ENCODE measurements at places on chromosomes 3 and 15.

DNA sequence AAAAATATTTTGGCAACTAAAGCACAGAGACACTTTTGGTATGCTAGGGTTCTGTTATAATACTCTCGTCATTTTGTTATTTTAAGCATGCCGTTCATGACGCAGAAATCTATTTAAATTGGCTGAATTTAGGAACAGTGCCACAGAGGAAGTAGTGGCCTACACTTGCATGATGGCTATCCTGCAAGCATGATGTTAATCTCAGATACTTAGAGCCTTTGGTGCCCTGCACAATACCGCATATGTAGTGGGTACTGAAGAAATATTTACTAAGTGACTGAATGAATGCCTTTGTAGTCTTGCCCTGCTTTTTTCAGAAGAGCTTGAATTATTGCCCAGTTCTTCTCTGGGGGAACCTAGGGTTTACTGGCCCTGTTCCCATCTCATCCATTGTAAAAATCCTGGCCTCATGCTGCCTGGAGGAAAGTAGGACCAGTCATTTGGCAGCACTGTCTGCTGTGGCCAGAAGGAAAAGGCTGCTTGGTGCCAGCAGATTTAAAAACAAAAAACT lies 79.0 kb downstream of the SERPINI1 start:
- DNase-seq: no peak

- no peak for DNase-seq
These were observed 20.8 kb upstream of the CNBP start for GRCh38 chr3:129204473-129204872.

GRCh38 chr3:196517919-196518318 lies 2.8 kb upstream of the SMCO1 start:
- no peak for DNase-seq

- DNase-seq: no peak
These were observed 119.4 kb downstream of the DLG1 start for GRCh38 chr3:197178998-197179397.

- DNase-seq: no peak
These were observed 63.7 kb upstream of the SENP5 start for GRCh38 chr3:196803891-196804468.

- DNase-seq: no peak
These were observed 55.1 kb upstream of the NSMCE3 start for GRCh38 chr15:29324746-29325145.

DNA sequence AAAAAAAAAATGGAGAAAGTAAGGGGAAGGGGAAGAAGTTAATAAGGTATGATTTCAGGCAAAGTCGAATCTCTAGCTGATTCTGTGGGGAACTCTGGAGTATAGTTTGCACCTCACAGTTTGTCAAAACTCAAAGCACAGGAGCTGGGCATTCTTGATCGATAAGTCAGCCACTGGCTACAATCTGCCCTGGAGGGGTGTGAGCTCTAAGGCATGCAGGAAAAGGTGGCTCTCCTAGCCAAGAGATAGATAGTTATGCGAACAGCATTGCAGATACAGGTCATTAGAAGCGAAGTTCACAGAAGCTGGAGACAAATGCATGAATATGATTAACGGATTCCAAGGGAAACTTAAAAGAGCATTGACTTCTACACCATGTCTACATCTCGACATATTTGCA lies 952.6 kb downstream of the AGBL1 start:
- DNase-seq: no peak

GRCh38 chr3:24161841-24162240 lies 216.8 kb downstream of the NR1D2 start:
- no peak for DNase-seq

DNA sequence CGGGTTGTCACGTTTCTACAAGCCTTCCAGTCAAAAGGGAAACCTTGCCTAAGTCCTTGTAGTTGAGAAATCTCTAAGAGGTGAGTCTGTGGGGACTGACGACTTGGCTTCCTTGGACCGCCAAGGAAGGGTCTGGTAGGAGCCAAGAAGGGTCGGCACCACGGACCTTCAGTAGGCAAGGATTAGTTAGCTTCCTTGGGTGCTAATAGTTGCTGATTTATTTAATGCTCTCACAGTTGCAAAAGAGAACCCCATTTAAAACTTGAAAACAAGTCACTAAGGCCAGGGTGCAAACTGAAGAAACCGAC lies 361 bp upstream of the LCMT2 start:
- no peak for DNase-seq

- no peak for DNase-seq
These were observed 352.0 kb downstream of the ZBTB20 start for GRCh38 chr3:114794894-114795630.

DNA sequence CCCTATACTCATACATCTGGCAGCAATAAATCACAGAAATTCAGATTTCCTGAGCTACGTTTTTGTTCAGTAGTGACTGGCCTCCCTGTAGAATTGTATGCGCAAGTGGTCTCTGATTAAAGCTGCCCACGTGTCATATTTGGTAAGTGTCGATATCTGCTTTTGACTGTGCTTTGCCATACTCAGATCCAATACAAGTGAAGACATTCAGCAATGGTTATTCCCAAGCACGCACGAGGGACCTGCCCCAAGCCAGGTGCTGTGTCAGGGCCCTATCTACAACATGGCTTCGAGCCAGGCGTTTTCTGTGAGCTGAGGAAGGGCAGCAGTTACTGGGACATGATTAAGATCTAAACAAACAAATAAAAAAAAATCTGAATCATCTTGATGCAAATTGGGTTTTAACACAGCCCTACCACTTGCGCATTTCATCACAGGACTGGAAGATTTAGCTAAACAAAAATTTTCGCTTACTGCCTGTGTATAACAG lies 47.2 kb upstream of the ICE2 start:
- DNase-seq: no peak

GRCh38 chr3:160698599-160699195 lies 21.7 kb downstream of the ARL14 start:
- DNase-seq: no peak
